Activated CD4-positive, alpha-beta memory T cell treated with anti-CD3 and anti-CD28 coated beads, Interleukin-2, amount 10 ng/mL, durations not matched to agents 7 days and 5 days (primary cell): ENCODE measurements at places on chromosomes 3 and 15. TPM values are rescaled to one million over a fixed set of nuclear protein-coding genes. Genes with fewer than 3 reads are reported as not detected.

DNA sequence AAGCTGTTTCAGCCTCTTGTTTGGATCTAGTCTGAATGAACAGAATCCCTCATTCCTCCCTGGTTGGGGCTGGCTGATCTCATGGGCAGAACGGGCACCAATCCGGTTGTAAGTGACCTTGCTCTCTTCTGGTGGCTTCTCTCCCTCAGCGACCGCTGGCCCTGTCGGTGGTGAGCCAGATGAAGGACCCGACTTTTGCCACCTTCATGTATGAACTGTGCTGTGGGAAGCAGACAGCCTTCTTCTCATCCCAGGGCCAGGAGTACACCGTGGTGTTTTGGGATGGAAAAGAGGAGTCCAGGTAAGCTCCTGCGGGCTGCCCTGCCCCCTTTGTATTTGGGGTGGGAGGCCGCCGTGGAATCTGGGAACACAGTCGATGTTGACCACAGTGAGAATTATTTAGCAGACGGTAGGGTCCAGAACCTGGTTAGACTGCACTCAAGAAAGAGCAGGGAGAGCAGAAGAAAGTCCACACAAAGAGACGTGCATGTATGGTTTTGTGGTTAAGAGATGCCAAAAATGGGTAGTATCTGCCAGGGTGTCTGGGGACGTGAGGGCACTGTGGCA is 138.8 kb downstream of the LRRK1 start:
- H3K4me1 ChIP-seq = peaks cover 3% of the 10 kb centered on the region
- no peak overlapping the region for H3K4me3 ChIP-seq
- H3K36me3 ChIP-seq = no peaks in the 10 kb centered on the region

Gene HCLS1
- total RNA-seq = 380 TPM

DNA sequence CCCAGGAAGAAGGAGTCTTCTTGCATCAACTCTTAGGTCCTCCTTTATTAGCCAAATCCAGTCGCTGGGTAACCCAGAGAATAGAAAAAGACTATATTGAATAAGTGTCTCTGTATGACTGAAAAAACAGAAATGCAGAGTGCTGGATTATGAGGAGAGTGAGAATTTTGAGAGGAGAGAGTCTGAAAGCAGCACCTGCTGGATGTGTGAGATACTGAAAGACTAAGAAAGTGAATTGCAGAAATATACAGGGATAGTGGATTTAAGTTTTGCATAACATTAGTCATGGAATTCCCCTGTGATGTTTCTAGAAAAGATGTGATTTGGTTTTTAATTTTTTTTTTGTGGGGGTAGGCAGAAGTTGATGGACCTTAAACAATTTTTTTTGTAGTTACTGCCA is 296.5 kb downstream of the MECOM start:
- no peaks in the 10 kb centered on the region for H3K4me1 ChIP-seq
- H3K27ac ChIP-seq = no peak overlapping the region
- no peak overlapping the region for H3K4me3 ChIP-seq
- H3K36me3 ChIP-seq = no peaks in the 10 kb centered on the region
- no peaks in the 10 kb centered on the region for H3K27me3 ChIP-seq

DNA sequence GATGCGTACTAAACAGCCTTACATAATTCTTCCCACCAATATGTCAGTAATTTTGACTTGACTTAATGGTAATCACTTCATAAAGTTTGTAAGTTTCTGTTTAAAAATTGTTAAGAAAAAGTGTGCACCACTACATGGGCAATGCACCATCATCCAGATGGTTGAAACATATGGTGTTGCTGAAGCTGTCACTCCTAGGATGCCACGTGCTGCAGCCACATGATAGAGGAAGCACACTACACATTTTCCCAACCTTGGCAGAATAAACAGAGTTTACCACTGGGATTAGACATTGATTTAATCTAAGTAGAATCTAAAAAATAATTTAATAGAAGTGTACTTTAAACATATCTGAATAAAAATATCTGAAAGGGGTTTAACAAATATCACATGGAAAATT is 1209.9 kb downstream of the NSUN3 start:
- no peak overlapping the region for H3K27ac ChIP-seq
- H3K4me3 ChIP-seq = no peak overlapping the region
- no peaks in the 10 kb centered on the region for H3K36me3 ChIP-seq
- H3K4me1 ChIP-seq = no peaks in the 10 kb centered on the region
- DNase-seq = no peak

- no peak for DNase-seq
- H3K27me3 ChIP-seq = no peaks in the 10 kb centered on the region
- H3K27ac ChIP-seq = no peak overlapping the region
- peaks cover 4% of the 10 kb centered on the region for H3K36me3 ChIP-seq
- H3K4me3 ChIP-seq = no peak overlapping the region
Observed at GRCh38 chr3:129673897-129674797, 67.7 kb upstream of the PLXND1 start.
